ENCODE measurements at places on chromosomes 16 and 17.

DNA sequence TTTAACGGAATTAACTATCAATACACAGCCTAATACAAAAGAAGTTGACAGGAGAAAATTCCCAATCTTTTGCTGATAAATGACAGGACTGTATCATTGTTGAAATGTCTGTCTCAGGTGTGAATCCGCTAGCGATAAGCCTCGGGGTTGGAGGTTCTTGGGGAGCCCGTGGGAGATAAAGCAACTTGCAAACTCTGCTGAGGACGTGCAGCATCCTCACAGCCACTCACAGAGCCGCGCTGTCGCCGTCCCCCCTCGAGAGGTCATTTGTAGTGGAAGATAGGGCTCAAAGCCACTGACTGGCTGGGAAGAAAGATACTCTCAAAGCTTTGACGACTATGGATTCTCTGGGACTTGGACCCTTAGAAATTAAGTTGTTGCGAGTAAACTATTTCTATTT lies 17.0 kb downstream of the MAP1LC3B start:
- DNase-seq = no peak

DNA sequence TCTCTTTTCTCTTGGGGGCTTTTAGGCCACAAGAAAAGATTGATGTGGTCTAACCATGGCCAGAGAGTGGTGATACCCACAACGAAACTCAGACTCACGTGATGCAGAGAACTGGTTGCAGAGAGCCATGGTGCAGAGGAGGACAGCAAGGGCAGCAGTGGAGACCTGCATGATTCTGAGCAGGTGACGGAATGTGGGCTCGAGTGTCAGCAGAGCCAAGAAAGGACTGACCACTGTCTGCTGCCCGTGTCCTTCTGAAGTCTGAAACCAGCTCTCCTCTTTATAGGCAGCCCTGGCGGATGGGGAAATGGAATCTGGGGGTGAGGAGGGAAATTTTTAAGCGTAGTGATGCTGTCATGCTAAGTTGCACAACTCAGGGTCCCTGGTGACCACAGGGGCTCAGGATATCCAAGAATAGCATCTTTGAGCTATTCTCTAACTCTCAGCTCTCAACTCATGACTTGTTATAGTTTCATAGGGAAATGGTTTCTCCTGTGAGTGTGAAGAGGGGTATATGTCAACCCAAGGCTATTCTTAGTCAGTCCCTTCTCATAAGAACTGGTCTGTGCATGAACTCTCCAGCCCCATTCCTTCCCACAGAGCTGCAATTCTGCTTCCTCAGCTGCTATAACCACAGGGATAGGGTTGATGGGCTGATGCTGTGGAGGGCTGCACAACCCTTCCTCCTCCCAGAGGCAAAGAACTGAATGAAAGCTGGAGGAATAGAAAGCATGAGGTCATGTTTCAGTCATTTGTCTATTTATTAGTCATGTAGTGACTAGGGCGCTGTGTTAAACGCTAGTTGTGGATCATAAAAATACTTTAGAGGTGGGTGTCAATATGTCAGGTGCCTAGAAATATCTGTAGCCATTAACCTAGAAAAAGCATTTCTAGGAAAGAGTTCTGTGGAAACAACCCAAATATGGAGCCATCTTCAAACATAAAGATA lies at the start of gene CCL3:
Gene CCL3 (minus strand): TSS at position 256 of the 949 bp plus-strand sequence. CDS start 85 bp downstream, at position 171.
- DNase-seq = no peak

GRCh38 chr16:68074850-68075555 lies 10.2 kb upstream of the NFATC3 start:
- DNase-seq = no peak

DNA sequence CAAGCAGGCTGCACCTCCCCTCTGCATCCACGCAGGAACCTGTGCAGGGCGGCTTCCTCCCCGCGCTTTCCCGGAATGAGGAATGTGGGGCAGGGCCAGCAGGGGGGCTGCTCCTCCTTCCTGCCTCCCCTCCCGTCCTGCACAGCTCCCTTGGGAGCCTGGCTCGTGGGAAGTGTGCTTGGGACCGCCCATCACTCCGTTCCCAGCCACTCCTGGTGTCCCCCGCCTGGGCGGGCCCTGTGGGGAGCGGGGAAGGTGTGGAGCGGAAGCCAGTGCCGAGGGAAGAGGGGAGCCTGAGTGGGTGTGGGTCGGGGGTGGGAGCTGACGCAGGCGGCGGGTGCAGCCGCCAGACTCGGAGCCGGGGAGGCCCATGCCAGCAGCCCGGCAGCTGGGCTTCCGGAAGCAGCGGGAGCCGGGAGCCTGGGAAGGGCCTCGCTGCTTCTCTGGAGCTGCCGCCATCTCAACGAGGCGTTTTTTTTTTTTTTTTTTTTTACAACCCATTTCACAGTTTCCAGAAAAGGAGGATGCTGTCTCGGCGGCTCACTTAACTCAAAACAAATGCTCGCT lies 24.1 kb downstream of the BAHCC1 start:
- no peak for DNase-seq

GRCh38 chr16:51898872-51899271 lies 648.1 kb downstream of the TOX3 start:
- DNase-seq = no peak

DNA sequence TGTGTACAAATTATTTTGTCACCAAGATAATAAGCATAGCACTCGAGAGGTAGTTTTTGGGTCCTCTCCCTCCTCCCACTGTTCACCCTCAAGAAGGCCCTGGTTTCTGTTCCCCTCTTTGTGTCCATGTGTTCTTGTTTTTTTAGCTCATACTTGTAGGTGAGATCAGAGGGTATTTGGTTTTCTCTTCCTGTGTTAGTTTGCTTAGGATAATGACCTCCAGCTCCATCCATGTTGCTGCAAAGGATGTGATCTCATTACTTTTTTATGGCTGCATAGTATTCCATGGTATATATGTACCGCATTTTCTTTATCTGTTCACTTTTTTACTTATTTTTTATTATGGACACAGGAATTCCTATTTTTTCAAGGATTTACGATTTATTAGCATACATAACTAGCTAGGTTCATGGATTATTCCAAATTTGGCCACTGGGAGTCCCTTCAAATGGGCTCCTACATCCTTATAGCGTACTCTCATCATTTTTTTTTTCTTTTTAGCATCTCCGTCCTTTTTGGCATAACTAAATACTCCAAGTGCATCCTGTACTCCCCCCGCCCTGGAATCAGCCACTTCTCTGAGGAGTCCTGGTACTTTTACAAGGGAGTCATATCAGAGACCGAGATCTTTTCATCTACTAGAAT lies 7.3 kb downstream of the TADA2A start:
- DNase-seq = no peak

DNA sequence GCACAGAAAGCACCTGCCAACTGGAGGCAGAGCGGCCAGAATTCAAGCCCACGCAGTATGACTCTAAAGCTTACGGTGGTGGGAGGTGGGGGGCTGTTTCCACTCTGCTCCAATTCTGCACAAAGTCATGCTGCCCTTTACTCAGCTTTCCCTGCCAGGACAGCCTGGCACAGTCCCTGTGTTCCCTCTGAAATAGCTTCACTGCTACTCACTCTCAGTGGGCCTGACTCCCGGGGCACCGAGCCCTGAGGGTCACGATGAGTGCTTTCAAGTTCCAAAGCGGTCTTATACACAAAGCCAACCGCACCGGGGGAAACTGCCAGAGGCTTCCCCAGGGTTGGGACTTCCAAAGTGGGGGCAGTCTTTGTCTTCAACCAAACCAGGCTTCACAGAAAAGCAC lies 306.1 kb upstream of the XYLT1 start:
- no peak for DNase-seq

- no peak for DNase-seq
Measured at GRCh38 chr17:37828651-37829124, 83.8 kb upstream of the HNF1B start.

DNA sequence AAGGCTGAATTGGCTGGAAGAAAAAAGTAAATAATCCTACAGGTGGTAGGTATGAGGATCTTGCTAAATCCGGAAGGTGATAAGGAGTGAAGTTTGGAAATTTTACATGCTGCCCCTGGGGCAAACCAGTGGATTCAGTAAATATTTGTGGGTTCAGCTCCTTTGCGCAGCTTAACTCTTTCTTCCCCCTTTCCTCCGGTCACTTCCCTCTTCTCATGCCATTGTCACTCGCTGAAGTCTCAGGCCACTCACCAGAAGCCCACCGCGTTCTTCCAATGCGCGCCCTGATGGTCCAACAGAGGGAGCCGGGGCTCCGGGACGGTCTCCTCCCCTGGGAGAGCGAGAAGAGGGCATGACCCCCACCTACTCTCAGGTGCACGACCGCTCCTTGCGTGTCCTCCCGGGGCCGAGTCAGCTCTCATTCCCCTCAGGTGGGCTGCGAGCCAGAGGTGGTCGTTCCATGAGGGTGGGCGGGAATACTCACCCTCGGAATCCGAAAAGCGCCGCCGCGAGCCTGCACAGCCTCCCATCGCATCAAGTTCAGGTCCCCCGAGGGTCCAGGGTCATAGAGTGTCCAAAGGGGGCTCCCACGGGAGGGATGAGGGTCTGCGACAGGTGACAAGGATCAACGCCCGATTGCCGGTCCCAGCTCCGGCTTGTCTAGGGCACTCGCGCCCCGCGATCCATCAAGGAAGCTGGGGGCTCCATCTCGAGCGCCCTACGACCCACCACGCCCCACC lies 474 bp downstream of the CLN3 start:
- DNase-seq = no peak

DNA sequence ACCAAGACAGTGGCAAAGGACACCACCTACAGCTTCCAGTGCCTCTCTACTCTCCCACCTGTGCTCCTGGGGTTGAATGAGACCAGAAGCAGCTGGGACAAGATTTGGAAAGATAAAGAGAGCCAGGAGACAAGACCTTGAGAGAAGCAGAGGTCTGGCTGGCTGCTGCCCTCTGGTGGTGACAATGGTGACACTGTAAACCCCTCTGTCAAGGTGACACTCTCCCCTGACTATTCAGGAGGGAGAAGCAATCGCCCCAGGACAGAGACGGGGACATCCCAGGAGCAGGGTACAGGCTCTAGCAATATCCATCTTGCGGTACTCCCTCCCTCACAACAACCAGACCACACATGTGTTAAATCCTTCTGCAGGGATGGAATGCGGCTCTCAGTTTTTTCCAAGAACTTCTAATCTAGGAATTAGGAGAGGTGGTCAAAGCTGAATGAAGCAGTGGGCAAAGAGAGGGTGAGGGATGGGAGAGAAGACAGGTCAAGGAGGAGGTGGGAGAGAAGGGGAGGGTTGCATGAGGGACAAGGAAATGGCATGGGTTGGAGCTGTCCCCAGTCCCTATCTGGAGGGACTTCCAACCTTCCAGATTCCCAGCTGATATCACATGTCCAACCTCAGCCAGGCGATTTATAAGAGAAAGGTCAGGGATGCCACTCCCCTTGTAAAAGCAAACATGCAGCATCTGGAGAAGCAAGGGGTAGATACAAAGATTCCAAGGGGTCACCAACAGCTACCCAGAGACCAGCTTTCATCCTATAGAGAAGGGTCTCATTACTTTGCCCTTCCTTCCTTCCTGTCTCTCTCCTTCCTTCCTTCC lies 2.9 kb downstream of the PHOSPHO1 start:
- DNase-seq = no peak

- no peak for DNase-seq
Measured at GRCh38 chr17:41013181-41013580, 4.3 kb upstream of the KRTAP3-1 start.

GRCh38 chr17:43559161-43559816 lies 13.1 kb upstream of the ETV4 start:
- DNase-seq = no peak

DNA sequence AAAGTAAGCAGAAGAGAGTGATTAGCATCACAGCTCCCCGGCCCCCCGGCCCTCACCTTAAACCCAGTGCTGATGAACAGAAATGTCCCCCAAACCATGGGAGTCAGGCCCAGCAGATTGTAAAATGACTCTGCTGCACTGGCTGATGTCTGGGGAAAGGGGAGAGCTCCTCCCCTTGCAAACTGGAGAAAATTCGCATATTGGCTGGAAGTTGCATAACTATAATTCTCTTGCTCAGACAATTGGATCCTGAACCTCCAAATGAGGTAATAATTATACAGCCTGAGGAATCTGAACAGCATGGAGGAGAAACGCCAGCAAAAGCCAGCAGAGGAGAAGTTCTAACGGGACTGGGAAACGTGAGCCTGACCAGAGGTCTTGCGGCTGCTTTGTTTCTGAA lies 109.7 kb downstream of the C16orf95 start:
- DNase-seq = no peak

DNA sequence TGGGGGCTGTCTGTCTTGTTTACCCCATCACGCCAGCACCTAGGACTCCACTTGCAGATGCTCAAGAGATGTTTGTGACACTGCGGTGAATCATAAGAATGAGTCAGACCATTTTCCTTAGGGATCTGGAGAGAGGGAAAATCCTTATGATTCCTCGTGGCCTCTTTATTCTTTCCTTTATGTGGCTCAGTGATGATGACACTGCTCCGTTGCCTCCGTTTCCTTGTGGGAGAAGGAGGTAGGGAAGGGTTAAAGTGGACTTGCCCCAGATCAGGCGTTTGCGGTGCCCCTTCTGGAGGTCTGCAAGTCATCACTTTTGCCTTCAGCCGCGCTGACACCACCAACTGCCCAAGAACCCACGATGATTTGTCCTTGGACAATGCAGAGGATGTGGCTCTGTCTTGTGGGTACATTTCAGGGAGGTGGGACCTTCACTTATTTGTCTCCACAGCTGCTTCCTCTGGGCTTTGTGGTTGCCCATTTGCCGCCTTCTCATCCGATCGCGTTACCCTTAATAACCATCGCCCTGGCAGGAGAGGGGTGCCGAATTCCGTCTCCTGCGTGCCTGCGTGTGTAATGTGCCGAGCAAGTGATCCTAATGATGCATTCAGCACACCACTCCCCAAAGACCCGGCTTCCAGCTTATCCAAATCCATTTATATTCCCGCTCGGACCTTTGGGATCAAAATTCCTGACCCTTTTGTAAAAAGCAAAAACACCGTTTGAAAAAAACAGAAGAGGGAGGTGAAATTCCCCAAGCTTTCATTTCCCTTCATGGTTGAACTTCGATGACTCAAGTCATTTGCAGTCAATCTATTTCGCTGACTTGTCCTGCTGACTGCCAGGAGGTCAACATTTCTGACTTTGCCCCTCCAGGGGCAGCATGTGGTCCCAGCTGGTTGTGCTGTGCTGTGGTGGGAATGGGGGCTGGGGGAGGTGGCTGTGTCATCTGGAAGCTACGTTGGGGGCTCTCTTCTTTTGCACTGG lies 87.2 kb upstream of the IRX3 start:
- no peak for DNase-seq

- DNase-seq = no peak
Measured at GRCh38 chr17:73166731-73167581, 2.1 kb downstream of the SSTR2 start.

- no peak for DNase-seq
Measured at GRCh38 chr16:610513-611381, 20.0 kb upstream of the WFIKKN1 start.

- DNase-seq = no peak
Measured at GRCh38 chr17:62933501-62934385, 32.3 kb upstream of the TANC2 start.

All from cerebellar nuclear complex (tissue), 1 donor.